ENCODE measurements at places on chromosomes 12 and 14.

GRCh38 chr12:123614531-123614930 lies 12.6 kb downstream of the DDX55 start:
- DNase-seq = no peak

GRCh38 chr12:100789975-100790374 lies 4.6 kb upstream of the ANO4 start:
- DNase-seq = no peak

DNA sequence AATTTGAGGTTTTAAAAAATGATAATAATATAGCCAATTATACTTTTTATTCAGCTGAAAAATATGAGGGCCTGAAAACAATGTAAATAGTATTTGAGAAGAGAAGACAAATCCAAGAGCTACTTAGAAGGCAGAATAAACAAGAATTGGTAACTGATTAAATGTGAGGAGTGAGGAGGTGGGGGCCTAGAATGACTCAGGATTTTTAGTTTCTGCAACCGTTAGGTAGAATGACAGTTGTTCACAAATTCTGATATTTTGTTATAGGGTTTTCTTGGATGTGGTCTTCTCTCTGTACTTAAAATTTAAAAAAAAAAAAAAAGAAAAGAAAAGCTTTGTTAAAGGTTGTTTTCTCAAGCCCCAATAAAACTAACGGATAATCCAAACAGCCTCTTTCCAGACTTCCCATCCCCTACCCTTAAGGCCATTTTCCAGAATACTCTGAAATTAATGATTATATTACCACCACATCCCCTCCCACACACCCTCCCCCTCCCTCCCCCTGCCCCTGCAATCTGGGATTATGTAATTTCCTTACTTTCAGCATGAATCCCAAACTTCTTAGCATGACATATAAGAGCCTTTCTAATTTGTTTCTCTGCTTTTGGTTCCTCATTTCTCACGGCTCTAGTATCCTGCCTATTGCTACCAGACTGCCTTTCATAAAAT lies 50.4 kb downstream of the LRP6 start:
- no peak for DNase-seq

DNA sequence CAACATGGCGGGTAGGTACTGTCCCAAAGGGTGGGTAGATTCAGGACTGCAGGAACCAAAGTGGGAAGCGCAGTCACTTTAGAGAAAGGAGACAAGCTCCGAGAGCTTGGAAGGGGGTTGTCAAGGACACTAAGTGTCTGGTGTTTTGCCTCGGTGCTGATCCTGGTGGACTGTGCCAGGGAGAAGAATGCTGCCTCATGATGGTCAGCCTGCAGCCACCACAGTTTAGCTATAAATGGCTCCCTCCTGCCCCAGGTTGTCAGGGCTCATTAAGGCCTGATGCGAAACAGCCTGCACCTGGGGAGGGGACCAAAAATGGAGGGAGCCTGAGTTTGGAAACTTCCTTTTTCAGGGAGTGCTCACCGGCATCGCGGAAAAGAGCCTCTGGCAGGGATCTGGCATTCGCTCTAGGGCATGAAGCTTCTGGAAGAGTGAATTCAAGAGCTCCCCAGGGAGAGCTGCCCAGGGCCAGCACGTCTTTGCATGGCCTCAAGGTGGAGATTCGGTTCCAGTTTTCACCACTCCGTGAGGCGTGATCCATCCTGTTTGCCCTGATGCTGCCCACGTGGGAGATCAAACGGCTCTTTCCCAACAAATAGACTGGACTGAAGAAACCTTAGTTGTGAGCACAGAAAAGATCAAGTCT lies 164.0 kb downstream of the FOXN3 start:
- DNase-seq = no peak

- peak; percentile 91 for DNase-seq
Measured at GRCh38 chr12:31590642-31591379, at the start of gene DENND5B. Gene DENND5B, minus strand, starts transcription at chr12:31591136. Its CDS starts 304 bp downstream, at chr12:31590832.

GRCh38 chr12:110741341-110742095 lies 1.2 kb downstream of the PPP1CC start:
- no peak for DNase-seq

- DNase-seq = no peak
Measured at GRCh38 chr14:88352698-88353097, 29.6 kb upstream of the KCNK10 start.

DNA sequence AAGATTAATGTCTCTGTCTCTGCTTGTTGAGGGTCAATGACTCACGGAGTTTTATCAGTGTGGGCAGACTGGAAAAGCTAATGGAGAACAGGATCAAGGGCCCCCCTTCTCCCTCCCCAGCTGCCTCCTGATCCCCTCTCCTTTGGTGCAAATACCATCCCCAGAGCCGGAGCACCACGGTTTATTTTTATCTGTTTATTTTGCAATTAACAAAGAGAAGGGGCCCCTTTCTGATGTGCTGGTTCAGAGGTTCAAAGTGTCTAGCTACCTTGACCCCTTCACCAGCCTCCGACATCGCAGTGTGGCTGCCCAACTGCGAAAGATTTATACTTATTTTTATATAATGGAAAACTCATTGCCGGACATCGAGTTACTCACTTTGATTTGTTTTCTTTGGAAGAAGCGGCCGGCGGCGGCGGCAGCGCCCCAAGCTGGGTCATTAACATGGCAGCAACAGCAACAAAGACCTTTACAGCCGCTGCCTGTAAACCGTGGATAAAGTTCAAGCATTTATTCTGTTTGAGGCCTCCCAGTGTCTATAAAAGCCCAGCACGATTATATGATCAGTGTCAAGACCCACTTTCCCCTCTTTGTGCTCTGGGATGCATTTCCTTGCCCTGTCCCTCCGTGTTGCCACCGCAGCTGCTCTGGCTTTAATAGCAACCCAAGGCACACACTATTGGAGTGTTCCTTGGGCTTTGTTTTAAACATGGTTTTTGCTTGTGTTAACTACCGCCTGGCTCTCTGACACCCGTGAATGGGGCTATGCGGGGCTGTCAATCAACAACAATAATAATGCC lies 47.4 kb upstream of the PARP11 start:
- DNase-seq = no peak

DNA sequence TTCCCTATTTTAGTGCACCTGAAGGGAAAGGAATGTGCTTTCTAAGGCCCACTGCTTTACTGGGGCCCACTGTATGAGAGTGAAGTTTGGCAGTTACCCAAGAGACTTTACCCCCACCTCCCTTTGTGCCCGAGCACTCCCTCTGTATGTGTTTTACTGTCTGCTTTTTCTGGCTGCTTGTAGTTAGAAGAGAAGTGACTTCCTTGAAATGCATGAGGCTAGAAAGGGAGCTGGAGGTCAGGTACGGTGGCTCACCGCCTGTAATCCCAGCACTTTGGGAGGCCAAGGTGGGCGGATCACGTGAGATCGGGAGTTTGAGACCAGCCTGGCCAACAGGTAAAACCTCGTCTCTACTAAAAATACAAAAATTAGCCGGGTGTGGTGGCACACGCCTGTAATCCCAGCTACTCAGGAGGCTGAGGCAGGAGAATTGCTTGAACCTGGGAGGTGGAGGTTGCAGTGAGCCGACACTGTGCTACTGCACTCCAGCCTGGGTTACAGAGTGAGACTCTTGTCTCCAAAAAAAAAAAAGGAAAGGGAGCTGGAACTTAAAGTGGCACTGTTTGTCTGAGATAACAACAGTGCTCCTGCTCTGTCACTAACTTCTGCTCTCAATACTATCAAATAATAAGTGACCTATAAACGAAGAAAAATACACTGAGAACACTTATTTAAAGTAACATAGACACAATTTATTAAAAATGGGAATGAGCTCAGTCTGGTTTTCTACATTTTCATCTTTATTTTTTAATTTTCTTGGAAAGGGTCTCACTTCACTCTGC lies 5.8 kb downstream of the TRIP11 start:
- DNase-seq = no peak

DNA sequence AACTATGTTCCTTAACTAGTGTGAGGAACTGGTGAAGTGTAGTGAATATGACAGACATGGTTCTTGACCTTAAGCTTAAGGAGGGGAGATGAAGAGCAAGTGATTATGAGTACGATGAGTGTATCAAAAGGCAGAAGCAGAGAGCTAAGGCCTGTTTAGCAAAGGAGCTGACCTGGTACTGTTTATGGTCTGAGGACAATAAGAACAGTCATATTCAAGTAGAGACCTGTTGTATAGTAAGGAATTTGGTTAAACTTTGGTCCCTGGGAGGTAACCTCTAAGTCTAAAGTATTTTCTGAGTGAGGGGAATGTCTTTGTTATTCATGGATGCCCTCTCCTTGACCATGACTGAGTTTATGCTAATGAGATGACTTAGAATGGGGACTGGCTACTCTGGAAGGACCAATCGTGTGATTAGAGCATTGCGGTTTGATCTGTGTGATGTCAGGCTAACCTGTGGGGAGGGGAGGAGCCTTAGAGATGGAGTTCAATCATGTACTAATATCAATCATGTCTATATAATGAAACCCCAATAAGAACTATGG lies 389.3 kb downstream of the BMP4 start:
- no peak for DNase-seq

- no peak for DNase-seq
Measured at GRCh38 chr14:105328070-105328677, 13.6 kb downstream of the PACS2 start.

- DNase-seq = no peak
Measured at GRCh38 chr12:44833561-44833960, 42.6 kb downstream of the NELL2 start.

GRCh38 chr14:90663140-90663539 lies 153.1 kb downstream of the TTC7B start:
- DNase-seq = no peak

DNA sequence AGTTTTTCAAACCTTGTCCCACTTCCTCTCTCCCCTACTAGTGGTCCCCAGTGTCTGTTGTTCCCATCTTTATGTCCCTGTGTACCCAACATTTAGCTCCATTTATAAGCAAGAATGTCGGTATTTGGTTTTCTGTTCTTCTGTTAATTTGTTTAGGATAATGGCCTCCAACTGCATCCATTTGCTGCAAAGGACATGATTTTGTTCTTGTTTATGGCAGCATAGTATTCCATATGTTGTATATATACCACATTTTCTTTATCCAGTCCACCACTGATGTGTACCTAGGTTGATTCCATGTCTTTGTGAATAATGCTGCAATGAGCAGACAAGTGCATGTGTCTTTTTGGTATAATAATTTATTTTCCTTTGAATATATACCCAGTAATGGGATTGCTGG lies 52.2 kb downstream of the FAM186A start:
- no peak for DNase-seq

All from progenitor cell of endocrine pancreas (in vitro differentiated cells).